ENCODE measurements at places on chromosomes 5 and 9. TPM values are rescaled to one million over a fixed set of nuclear protein-coding genes. Genes with fewer than 3 reads are reported as not detected.

- no peak for DNase-seq
These were observed 91.0 kb upstream of the JAK2 start for GRCh38 chr9:4894076-4894475.

Gene SPATA31A3
- total RNA-seq, result not detected

Gene PPP2R2B
- total RNA-seq, result 4.2 TPM

GRCh38 chr9:105299190-105299854 is 54.9 kb downstream of the SLC44A1 start:
- DNase-seq, result no peak

Gene C8G
- total RNA-seq, result not detected

DNA sequence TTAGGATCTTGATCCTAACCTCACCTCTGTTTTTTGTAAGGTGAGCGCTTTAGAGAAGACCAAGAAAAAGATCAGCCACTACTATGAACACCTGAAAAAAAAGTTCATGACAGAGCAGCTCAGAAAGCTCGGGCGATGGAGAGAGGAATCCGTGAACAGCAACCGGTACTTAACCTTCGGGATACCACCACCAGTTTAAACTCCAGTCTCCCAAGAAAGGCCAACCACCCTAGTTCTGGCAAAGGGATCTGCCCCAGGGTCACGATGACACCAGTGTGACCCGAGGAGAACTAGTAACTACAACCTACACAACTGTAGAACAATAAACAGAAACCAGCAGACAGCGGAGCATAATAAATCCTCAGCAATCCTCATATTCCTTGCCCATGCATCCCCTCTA is 8.5 kb downstream of the C5orf52 start:
- DNase-seq, result no peak

Gene FAM200C
- total RNA-seq, result not detected

DNA sequence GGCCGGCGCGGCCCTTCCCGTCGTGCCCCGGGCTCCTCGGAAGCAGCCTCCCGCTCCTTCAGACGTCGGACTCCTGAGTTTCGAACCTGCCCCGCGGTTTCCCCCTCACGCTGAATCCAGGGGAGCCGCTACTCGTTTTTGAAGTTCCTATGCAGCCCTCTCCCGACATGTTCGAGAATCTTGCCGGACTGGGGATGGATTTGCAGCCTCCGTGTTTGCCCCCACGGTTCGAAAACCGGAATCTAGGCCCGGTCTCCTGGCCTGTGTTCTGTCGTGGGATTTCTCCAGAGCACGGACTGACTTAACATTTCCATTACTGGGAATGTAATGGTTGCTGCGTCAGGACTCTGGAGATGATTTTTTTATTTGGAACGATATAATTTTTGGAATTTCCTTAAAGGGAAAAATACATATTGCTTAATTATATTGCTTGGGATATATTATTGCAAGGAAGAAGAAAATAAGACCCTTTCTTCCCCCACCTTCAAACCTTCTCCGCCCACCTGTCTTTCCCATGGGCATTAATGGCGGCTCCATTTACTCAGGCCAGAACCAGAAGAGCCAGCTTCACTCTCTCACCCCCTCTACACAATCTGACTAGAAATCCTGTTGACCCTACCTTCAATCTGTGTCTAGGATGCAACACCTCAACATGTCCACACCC is 8.5 kb upstream of the MGAT1 start:
- no peak for DNase-seq

- DNase-seq, result no peak
These were observed 30.2 kb upstream of the HTR4 start for GRCh38 chr5:148684528-148684927.

GRCh38 chr9:128819716-128820664 is 1.7 kb downstream of the ENDOG start:
- no peak for DNase-seq

DNA sequence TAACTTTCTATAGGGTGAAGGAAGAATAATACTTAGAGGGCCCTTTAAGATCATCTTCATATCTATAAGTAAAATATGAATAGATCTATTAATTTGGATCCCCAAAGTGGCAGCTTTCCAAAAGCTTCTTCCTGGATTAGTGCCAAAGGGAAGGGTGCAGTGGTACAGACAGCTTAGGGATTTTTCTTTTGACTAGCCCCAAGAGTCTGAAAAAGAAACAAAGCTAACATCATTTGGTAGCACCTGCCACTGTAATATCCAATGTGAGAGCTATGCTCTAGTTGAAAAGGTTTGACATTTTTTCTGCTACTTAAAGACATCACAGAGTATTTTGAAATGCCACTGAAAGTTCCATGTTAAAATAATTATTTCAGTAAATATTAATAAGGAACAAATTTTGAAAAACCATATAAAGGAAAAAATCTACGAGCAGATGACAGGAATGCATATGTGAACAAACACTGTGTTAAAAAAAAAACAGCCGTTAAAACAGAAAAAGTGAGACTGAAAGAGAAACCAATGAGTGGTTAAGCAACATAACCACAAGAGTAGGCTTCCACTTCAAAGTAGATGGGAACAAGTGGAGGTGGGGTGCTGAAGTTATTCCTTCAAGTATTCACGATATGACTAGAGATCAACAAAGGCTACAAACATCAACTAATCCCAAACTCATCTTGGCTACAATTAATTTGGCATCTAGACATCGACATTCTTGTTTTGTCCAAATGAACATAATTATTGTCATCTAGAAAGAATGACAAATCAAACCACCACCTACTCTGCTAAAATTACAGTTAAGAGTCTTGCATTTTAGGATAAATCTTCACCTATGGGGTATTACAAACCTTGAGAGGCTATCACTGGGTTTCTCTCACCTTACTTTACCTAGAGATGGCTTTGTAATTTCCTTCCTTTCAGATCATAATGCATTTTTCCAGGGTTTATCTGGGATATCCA is 137.5 kb downstream of the CPLANE1 start:
- DNase-seq, result no peak

DNA sequence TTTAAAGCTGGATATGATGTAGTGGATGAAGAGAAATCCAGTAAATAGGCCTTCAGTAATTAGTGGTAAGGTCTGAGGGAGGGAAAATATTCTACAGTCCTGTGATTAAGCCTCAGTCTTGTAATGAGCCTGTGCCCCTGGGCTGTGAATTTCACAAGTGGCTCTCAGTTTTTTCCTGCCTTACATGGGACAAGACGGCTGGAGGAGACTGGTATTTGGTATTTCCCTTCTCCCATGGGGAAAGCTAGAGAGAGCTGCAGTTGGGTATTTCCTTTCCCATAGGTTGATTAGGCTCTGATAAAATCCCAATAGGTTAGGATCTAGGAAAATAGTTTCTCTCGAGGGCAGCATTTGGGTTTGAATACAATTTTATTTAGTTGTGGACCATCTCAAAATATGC is 62.2 kb upstream of the GNA14 start:
- DNase-seq, result no peak

- no peak for DNase-seq
These were observed 23.1 kb downstream of the CXXC5 start for GRCh38 chr5:139671096-139671841.

DNA sequence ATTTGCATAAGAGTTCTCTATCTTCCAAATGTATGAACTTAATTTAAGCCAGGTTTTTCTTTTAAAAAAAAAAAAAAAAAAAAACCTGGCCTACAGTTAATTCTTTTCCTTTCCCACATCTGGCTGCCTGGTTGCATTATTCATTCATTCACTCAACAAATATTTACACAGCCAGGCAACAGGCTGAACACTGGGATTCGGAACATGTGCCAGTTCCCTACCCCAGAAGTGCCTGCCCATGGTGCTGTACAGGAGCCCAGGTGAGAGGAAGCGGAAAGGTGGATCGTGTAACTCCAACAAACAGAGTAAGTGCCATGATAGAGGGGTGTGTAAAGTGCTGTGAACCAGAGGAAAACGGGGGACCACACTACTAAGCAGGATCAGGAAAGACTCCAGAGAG is 93.6 kb downstream of the CDK5RAP2 start:
- DNase-seq, result no peak

Data from CD4-positive, alpha-beta T cell (primary cell).